A172 (cell line): ENCODE measurements at places on chromosomes 5 and 9. TPM values are rescaled to one million over a fixed set of nuclear protein-coding genes. Genes with fewer than 3 reads are reported as not detected.

DNA sequence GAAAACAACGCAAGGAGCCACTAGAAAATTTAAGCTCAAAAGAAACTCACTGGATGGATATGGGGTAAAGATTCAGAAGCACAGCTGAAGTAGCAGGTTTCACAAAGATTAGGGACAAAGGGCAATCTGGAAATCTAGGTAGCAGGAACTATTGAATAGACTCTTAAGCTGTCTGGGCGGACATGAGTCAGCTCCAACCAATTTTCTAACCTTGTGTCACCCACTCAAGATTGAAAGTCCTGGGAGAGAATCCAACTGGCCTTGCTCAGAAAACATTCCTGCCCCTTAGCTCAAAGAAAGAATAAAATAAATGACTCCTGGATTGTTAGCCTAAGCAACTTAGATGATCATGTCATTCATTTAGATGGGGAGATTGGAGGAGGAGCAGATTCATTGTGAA is 69.2 kb downstream of the STK32A start:
- peak; percentile 98 for DNase-seq

The CRAT gene
- total RNA-seq, result 52.7 and 69.4 TPM in 2 replicates

GRCh38 chr9:137369061-137369787 is 53.7 kb downstream of the EXD3 start:
- no peak for DNase-seq

The OR4F3 gene
- not detected in 2 replicates for total RNA-seq

DNA sequence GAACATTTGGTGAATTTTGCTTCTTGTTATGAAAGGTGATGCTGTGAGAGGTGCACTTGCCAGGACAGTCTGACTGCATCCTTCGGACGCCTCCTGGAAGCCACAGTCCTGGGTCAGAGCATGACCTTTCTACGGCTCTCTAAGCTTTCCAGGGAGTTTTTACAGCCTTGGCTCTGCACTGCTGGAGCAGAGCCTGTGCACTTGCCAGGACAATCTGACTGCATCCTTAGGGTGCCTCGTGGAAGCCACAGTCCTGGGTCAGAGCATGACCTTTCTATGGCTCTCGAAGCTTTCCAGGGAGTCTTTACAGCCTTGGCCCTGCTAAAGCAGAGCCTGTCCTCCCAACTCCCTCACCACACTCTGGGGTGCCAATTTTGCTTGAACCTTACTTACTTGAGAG is 49.6 kb downstream of the CCDC180 start:
- no peak for DNase-seq

- DNase-seq, result no peak
Observed at GRCh38 chr9:85030316-85030715, 360.8 kb downstream of the NTRK2 start.

GRCh38 chr5:131814990-131815389 is 18.2 kb upstream of the FNIP1 start:
- DNase-seq, result peak; percentile 97

The OTULINL gene
- 4.7 and 5.7 TPM in 2 replicates for total RNA-seq

GRCh38 chr5:53303105-53303504 is 177.3 kb upstream of the FST start:
- DNase-seq, result peak; percentile 80

The PCAT7 gene
- total RNA-seq, result 2.0 and 2.2 TPM in 2 replicates

The FAM169A gene
- total RNA-seq, result 28.3 and 33.0 TPM in 2 replicates

DNA sequence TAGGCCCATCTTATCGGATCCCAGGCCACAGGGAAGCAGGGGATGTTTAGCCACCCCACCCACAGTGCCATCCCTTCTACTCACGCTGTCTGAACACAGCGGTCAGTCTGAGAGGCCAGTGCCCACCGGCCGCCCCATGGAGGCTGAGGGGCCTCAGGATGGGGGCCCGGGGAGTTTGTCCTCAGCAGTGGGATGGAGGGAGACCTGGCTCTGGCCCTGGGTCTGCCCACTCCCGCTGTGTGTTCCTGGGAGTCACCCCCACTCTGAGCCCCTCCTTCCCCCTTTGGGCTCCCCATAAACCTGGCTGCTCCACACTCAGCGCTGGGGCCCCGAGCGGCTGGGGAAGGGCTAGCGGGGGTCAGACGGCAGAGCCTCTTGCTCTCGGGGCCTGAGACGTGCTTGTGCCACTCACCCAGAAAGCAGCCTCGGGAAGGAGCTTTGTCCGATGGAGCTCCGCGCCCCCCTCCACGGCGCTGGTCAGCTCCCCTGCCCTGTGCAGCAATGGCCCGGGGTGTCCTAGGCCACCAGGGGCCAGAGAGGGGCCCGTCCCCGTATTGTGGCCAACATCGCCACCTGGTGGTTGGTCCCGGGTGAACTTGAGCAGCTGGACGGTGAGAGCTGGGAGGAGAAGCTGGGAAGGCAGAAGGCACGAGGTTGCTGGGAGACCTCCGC is 10.9 kb upstream of the LAMC3 start:
- peak; percentile 55 for DNase-seq

DNA sequence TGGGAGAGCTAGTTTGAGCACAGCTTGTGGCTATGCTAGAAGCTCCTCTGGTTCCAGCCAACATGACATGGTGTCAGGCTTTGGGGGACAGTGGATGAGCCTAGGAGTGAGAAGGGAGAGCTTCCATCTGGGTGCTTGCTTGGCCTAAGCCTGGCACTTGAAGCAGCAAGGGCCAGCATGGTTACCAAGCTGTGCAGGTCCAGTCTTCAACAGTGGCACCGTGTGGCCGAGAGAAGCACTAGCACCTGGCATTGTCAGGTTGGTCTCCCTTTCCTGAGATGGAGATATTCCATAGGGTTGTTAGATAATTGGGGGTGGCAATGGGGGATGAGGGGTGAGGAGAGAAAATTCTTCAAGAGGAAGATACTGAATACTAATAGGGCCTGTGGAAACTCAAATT is 261.9 kb downstream of the PBX3 start:
- DNase-seq, result peak; percentile 19

The TAF11L5 gene
- total RNA-seq, result not detected in 2 replicates

DNA sequence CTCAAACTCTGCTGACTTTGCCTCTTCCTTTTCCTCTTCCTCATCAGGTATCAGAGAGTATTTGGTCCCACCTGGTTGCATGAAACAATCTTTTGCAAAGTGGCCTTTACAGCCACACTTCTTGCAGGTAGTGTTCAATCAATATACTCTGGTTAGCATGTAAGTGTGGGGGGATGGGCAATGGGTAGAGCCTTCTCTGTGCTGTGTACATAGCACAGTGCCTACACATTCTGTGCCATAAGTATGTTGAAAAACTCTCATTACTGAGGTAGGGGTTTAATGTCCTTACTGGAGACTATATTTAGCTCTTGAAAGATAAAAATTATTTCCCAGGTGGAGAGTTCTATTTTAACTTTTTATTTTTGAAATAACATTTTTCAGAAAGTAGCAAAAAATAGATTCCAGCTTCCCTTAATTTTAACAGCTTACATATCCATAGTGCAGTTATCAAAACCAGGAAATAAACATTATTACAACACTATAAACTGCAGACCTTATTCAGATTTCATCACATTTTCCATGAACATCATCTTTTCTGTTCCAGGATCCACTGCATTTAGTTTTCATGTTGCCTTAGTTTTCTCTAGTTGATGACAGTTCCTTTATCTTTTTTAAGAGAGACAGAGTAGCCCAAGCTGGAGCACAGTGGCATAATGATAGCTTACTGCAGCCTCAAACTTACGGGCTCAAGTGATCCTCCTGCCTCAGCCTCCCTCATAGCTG is 15.1 kb downstream of the TTC1 start:
- no peak for DNase-seq

- peak; percentile 24 for DNase-seq
Observed at GRCh38 chr9:98726735-98727134, 18.0 kb upstream of the GABBR2 start.

- DNase-seq, result no peak
Observed at GRCh38 chr9:123876750-123877149, 53.2 kb downstream of the DENND1A start.

DNA sequence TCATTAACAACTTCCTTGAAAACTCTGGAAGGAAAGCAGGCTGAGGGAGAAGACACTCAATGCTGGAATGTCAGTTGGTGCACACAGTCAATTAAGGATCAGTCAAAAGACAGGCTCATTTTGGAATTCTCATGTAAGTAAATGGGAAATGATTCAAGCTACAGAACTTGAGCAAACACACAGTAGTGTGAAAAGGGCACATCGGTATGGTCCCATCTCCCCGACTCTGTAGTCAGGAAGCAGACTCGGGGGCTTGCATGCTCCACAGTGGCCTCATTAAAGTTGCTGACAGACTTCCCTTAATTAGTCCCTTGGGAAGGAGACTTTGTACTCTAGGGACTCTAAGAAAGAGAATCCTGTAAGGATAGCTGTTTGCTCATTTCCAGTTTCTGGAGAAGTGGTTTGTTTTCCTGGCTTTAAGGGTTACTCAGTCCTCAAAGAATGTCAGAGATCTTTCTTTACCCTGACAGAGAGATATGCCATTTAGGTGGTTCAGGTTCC is 339.2 kb downstream of the ADAMTS6 start:
- DNase-seq, result peak; percentile 80

- no peak for DNase-seq
Observed at GRCh38 chr5:66912787-66913186, 283.8 kb downstream of the CD180 start.

The HRCT1 gene
- 1.0 TPM in 1 of 2 replicates, not detected in the other for total RNA-seq

DNA sequence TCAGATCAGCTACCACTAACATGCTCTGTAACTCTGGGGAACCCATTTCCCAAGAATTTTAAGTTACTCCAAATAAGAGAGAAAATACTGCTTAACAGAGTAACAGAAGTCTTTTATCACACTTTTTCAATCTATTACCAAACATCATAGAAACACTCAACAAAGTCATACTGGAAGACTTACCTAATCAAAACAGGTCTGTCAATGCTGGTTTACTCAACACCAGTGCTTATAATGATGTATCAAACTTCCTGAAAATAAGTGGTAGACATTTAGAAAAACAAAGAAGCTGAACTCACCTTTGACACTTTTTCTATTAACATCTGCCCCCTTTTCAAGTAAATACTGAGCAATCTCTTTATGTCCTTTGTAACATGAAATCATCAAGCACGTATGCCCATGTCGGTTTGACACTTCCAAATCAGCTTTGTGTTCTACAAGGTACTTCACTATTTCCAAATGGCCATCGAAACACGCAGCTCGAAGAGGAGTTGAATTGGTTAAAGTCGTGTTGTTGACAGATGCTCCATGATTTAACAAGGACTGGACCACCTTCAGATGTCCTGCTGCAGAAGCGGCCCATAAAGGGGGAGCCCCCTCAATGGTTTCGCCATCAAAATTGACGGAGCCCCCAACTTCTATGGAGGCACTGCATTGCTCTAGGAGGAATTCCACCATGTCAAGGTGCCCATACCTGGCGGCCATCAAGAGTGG is 1.8 kb downstream of the FEM1C start:
- DNase-seq, result no peak

The CACFD1 gene
- total RNA-seq, result 8.8 and 10.8 TPM in 2 replicates

- DNase-seq, result no peak
Observed at GRCh38 chr9:136618580-136619547, 43.9 kb upstream of the EGFL7 start.
